ENCODE measurements at places on chromosomes 7 and 10.

DNA sequence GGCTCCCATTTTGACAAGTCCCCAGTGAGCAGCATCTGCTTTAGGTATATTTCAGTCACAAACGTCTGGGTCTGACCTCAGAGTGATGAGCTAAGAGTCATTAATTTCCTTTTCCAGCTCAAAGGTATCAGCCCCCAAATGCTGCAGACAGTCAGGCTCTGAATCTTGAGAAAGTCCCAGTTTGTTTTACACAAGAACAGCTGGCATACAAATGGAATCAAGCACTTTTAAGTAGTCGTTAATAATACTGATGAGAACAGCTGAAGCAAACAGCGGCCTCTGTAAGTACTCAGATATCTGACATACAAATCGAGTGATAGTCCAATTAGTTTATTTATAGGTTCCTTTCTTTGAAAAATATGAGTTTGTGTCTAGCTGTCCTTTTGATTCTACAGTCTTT is 49.4 kb upstream of the MSRB2 start:
- DNase-seq = no peak

- no peak for DNase-seq
Measured at GRCh38 chr10:13806419-13806818, 219.7 kb downstream of the PRPF18 start.

- DNase-seq = no peak
Measured at GRCh38 chr7:12731214-12731656, 43.8 kb downstream of the ARL4A start.

GRCh38 chr10:54710918-54711317 is 90.1 kb downstream of the PCDH15 start:
- DNase-seq = no peak

GRCh38 chr10:75712242-75712880 is 280.9 kb downstream of the LRMDA start:
- no peak for DNase-seq

- no peak for DNase-seq
Measured at GRCh38 chr7:7519528-7519927, 16.1 kb downstream of the COL28A1 start.

GRCh38 chr7:150957133-150958020 is 20.7 kb downstream of the KCNH2 start:
- no peak for DNase-seq

GRCh38 chr7:51321961-51322515 is 5.4 kb upstream of the COBL start:
- DNase-seq = no peak

DNA sequence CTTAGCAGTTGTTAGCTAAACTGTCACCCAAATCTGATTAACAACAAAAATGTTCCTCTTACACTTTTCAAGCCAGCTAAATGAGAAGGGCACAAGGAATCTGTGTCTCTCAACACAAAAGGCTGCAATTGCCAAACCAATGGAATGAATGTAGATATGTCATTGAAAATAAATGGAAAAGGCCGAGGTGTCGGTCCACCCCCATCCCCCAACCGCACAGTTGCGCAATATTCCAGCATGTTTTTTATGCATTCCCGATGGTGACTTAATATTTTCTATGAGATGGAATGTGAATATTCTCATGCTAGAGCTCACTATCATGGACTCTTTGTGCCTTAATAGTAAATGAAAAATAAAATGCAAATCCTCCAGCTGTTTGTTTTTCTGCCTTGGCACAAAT is 181.6 kb upstream of the LRGUK start:
- peak; percentile 11 for DNase-seq

DNA sequence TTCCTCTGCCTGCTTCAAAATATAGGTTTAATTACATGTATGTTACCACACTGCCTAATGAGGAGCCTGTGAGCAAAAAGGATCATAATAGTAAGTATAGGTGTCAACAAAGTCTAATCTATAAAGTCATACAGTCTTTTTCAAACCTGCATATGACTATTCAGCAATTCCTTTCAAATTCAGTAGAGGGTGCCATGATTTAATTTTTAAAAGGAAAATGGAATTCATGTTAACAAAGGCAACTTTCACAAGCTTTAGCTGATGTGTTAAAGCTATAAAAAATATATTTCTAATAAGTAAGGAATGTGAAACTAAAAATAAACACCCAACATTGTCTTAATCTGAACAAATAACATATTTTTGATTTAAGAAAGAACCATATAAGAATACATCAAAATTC is 52.1 kb downstream of the MPP7 start:
- peak; percentile 42 for DNase-seq

- peak; percentile 43 for DNase-seq
Measured at GRCh38 chr10:102678842-102679289, 34.6 kb downstream of the TRIM8 start.

GRCh38 chr7:79520543-79520942 is 67.1 kb upstream of the MAGI2 start:
- DNase-seq = peak; percentile 66

GRCh38 chr7:36690041-36690440 is 34.3 kb downstream of the AOAH start:
- no peak for DNase-seq

- DNase-seq = no peak
Measured at GRCh38 chr10:93364966-93365365, 117.2 kb downstream of the MYOF start.

DNA sequence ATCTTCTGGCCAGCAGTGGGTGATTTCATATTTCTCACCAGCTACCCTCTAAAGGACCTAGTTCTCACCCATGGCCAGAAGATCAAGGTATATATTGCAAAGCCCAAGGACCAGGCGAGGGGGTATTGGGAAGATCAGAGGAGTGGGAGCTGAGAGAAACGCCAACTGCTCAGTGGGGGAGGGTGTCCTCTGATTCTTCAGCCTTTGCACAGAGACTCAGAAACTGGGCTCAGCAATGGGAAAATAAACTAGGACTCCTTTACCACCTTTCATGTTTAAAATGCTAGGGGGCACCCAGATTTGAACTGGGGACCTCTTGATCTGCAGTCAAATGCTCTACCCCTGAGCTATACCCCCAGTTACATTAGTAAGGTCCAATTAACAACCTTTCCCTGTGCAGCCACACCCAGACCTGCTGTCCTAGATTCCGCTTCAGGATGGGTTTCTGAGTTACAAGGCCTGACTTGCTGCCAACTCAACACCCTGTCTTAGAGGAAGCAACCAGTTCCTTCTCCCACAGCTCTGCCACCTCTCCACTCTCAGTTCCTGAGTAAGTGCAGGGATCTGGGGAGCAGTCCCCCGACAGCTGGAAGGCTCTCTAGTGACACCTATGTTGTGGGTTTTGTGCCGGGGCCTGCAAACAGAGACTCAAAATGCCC is 93.5 kb downstream of the ZNF783 start:
- no peak for DNase-seq

DNA sequence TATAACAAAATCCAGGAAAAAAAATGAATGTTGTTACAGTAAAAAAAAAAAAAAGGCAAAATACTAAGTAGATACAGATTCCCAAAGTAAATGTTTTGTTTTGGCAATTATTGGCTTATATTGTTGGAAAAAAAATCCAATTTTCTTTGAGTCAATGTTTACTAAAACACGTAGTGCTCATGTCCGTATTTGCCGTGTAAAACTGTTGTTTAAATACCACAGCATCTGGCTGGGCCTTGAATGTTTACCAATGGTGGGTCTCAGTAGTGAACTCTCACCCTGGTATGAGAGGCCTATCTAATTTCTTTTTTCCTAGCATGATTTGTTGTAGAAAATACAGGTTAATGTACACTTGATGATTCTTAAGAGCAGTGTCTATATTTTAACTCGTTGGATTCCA is 41.4 kb upstream of the SLC26A5 start:
- no peak for DNase-seq

GRCh38 chr7:36659172-36659516 is 65.2 kb downstream of the AOAH start:
- DNase-seq = no peak

GRCh38 chr10:84665883-84666463 is 337.6 kb downstream of the CCSER2 start:
- DNase-seq = no peak

- no peak for DNase-seq
Measured at GRCh38 chr10:1163831-1164230, 107.6 kb downstream of the WDR37 start.

DNA sequence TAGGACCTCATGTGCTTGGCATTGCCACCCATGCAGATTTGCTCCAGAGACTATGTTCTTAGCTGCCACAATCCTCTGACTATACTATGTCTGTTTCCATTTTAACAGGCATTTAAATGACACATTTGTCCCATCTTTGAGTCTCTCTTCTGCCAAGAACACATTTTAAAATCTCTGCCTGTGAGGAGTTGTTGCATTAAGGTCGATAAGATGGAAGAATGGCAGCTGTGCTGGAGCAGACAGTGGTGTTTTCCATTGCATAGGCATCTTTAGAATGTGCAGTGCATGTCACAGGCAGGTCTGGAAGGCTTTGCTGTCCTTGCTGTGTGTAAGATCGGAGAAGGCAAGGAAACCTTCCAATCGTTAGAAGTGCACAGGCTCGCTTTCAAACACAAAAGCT is 70.9 kb upstream of the CELF2 start:
- DNase-seq = no peak
